ENCODE measurements at places on chromosomes 13 and 19.

DNA sequence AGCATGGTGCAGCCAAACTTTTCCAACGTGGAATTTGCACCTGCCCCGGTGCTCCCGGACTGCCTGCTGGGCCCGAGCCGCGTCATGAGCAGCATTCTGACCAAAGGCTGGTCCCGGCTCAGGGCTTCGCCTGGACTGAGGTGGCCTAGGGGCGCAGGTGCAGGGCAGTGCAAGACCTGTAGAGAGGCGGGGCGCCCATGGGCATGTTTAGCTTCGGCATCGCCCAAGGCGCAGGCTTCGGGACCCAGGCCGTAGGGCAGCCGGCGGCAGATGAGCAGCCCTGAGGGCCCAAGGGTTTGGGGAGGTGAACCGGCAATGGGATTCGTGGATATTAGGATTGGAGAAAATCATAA, 23.8 kb downstream of the LRFN3 start:
- no peak for DNase-seq

- no peak for DNase-seq
Observed at GRCh38 chr19:17796013-17796837, 1.3 kb downstream of the B3GNT3 start.

DNA sequence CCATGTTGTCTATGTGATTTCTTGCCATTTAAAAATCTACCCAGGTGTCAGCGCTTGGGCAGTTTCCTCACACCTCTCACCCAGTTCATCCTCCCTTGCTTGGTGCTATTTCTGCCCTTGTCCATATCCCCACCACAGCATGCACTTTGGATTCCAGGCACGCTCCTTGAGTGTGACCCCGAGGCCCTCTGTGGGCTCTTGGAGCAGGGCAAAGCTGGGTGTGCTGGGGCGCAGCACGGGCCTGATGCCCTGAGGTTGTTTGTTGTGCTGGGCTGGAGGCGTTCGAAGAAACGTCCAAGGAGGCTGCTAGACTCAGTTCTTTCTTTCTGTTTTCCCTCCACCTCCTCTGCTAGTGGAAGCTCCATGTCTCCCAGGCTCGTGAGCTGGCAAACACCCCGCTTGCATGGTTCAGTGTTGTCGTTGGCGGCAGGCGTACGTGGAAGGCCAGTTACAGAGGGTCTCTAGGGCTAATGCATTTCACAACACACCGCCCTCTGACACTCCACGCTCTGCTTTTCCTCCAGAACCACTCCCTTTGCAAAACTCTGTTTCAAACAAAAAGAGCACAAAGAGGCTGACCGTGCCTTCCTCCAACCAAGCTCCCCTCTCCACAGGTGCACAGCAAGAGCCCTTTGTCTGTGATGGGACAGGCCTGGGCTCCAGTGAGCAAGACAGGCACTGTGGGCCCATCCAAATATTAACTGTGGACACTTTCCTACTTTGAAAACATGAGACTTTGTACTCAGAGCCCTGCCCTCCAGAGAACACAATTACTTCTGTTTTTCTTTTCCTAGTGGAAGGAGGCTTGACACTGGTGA, 117.7 kb upstream of the GJB6 start:
- DNase-seq = no peak

GRCh38 chr19:4970558-4971423, 1.9 kb downstream of the KDM4B start:
- no peak for DNase-seq

- no peak for DNase-seq
Observed at GRCh38 chr19:31708520-31708919, 359.3 kb upstream of the TSHZ3 start.

DNA sequence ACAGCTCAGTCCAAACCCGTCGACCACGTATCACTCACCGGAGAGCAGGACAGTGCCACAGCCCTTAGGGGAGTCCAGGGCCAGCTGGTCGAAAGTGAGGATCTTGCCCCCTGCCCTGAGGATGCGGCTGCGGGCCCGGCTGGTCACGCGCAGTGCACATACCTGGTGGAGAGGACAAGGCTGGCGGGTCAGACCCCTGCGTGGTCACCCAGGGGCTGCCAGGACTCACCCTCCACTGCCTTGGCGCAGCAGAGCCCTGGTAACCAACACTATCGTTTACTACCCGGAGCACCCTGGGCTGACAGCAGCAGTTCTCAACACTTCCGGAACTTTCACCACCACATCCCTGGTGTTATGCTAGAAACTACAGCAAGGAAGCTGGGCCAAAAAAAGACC, 1.2 kb upstream of the FAM83E start:
- no peak for DNase-seq

- DNase-seq = no peak
Observed at GRCh38 chr19:662207-662961, 630 bp downstream of the RNF126 start.

DNA sequence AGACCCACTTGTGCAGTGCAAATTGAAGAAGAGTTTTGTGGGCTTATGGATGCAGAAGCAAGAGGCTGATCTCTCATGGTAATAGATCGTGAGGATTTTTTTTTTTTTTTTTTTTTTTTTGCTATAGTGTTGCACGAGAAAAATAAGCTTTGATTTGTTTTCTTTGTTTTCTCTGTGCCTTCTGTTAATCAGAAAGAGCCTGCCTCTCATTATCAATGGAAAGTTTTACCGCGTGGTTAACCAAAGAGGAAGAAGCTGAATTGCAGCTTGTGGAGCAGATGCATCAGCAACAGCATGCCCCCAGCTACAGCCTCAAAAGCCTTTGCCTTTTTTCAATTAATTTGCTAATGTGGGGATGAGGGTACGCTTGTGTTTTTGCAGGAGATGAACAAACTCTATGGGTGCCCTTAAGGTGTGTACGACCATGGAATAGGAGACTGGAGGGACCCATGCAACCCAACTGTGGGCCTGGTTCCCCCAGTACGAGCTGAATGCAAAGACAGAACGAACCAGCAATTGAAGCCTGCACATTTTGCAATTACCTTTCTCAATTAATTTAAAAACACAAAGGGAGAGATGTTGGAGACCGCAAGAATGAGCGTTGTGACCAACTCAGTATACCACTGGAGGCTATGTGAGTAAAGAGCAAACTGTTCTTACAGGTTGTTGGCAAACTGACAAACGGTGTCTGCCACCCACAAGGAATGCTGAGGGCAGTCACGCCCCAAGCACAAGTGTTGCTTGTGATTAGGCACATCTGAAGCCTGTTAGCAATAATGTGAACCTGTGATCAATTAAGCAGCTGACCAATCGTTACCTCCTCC, 58.6 kb upstream of the SPRY2 start:
- DNase-seq = no peak

GRCh38 chr13:86155756-86156155, 356.5 kb upstream of the SLITRK6 start:
- no peak for DNase-seq

DNA sequence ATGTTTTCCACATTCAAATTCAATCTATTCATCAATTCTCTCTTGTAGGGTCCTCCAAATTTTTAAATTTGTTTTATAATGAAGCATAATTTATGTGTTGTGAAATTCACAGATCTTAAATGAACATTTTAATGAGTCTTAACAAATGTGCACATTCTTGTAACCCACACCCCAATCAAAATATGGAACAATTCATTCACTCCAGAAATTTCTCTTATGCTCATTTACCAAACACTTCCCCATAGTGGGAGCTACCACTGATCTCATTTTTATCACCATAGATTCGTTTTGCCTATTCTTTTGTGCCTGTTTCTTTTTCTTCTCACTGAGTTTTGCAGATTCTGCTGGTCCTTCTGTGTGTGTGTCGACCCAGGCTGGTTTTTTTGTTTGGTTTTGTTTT, 664.1 kb downstream of the EFNB2 start:
- no peak for DNase-seq

DNA sequence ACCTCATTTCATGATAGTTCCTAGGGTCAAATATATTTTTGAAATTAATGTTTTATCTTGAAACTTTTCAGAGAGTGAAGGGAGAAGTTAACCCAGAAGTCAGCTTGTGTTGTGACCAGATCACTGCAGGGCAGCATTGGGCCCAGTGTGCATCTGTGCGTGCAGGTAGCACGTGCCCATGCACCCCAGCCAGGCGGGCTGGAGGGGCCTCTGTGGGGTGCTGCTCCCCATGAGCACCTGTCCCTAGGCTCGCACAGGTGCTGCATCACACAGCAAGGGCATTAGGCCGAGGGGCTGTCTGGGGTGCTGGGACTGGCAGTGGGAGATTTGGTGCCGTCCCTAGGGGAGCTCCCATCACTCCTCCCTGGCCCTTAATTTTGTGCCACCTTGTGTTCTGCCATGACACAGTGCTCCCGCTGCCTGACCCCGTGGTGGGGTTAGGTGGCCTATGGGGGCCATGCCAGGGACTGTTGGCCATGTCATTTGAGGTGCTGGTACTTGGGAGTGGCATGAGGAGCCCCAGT, 13.1 kb downstream of the UPF1 start:
- no peak for DNase-seq

GRCh38 chr19:18683109-18683957, at the start of gene CRTC1:
CRTC1 (plus strand) TSS chr19:18683680; CDS start chr19:18683703, 23 bp downstream.
- DNase-seq = peak; percentile 92

GRCh38 chr13:40355126-40355724, 311.2 kb downstream of the FOXO1 start:
- no peak for DNase-seq

- DNase-seq = peak; percentile 72
Observed at GRCh38 chr19:17841810-17842662, 5.7 kb downstream of the JAK3 start.

DNA sequence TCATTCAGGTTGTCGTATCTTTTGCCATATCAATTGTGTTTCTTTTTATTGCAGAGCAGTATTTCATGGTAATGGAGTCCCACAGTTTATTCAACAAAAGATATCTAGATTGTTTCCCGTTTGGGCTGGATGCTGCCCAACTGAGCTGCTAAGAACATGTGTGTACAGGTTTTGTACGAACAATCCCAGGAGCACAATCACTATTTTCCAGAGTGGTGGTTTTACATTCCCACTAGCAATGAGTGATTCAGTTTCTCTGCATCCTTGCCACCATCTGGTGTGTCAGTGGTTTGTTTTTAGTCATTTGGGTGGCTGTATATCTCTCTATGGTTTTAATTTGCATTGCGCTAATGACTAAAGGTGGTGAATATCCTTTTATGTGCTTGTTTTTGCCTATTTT, 52.7 kb upstream of the ZDHHC20 start:
- no peak for DNase-seq

- DNase-seq = no peak
Observed at GRCh38 chr13:64817691-64818090, 2412.4 kb downstream of the PCDH9 start.

DNA sequence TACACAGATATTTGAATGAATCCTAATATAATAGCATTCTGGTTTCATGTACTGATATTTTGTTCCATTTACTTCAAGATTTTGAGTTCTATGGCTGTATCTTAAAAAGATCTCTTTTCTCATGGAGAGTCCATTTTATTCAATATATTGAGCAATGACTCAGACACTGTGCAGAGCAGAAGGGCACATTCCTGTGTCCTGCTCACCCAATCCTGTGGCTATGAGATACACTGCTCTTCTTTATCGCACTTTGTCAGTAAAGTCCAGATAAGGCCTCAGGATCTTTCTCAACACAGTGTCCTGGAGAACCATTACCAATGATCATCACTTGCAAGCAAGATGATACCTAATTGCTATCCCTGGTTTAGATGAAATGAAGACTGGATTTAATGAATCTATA, 155.0 kb downstream of the CYSLTR2 start:
- peak; percentile 30 for DNase-seq

GRCh38 chr19:50555450-50556281, 12.6 kb downstream of the LRRC4B start:
- DNase-seq = peak; percentile 26

GRCh38 chr13:76672420-76672819, 213.8 kb downstream of the KCTD12 start:
- DNase-seq = peak; percentile 38

DNA sequence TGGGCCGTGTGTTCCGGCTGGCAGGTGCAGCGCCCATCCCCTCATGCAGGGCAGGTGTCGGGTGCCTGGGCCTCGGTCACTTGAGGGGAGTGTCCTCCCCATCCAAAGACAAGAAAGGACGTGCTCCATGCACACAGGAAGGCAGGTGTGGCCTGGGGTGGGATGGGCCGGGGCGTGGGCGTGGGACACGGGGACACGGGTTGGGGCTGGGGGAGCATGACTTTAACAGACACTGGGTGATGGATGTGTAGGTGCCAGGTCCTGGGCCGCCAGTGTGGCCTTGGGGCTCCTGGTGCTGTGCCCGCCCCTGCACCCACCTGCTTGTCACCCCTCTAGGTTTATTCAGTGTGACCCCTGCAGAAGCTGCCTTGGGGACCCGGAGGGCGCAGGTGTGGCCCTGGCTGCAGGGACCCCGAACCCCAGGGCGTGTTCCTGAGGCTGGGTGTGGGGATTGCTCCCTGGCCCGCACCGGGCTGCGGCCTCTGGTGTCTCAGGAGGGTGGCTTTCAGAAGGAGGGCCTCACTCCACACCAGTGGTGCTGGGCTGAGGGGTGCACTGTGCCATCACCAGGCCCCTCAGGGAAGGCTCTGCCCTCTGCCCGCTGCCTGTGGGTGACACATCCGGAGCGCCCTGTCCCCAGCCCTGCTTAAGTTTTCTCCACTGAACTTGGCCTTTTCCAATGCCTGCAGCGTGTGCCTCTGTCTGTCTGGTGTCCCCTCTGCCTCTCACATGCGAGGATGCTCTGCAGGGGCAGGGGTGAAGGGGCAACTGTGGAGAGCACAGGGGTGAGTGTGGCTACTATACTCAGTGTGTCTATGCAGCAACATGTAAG, 5.2 kb downstream of the TMEM255B start:
- no peak for DNase-seq

DNA sequence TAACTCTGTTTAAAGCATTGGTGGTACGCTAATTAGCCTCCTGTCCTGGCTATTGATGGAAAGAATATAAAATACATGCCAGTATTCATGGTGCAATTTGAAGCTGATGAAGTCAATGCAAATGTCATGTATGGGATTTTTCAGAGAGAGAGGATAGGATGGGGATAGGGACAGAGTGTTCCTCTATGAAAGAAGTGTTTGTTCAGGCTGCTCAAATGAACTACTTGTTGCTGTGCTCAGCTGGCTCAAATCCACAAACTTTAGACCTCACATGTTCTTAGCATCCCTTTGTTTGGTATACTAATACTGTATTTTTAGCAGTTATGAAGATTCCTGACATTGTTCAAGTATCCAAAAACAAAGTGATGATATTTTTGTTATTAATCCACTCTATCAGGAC, 116.5 kb downstream of the SLITRK1 start:
- no peak for DNase-seq

GRCh38 chr13:26503826-26504594, 53.5 kb upstream of the WASF3 start:
- DNase-seq = no peak

- DNase-seq = peak; percentile 61
Observed at GRCh38 chr13:51797664-51798488, 6.1 kb downstream of the DHRS12 start.

- no peak for DNase-seq
Observed at GRCh38 chr13:74620308-74620707, 486.1 kb upstream of the KLF12 start.

DNA sequence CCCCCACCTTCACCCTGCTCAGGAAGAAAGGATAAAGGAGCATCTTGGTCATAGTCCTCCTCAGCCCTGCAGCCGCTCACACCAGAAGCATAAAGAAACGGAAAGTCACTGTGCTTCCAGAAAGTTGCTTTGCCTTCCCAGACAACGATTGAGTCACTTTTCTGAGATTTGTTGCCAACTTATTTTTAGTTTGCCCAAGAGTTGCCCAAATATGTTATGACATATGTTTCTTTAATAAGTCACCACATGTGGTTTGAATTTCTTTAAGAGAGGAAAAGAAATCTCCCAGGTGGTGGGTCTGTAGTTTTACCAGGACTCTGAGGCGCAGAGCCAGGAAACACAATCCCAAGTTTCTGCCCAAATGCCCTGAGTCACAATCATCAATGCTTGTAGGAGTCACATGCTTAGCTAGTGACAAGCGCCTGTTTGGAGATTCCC, 63.4 kb upstream of the LRCH1 start:
- peak; percentile 58 for DNase-seq

- DNase-seq = no peak
Observed at GRCh38 chr19:18428173-18428786, 9.1 kb downstream of the SSBP4 start.

All from umbilical cord (tissue), 2 donors.